ENCODE measurements at places on chromosomes 11 and 22.
A peak's percentile ranks its signal among the peaks of the same experiment; 100 is the strongest.

GRCh38 chr22:36369922-36370791 lies 17.6 kb downstream of the MYH9 start:
- peak; percentile 61 for DNase-seq

GRCh38 chr22:24554313-24555164 lies at the start of gene GUCD1:
GUCD1 (minus strand) TSS chr22:24555138; CDS start chr22:24554991, 147 bp downstream.
- no peak for DNase-seq

DNA sequence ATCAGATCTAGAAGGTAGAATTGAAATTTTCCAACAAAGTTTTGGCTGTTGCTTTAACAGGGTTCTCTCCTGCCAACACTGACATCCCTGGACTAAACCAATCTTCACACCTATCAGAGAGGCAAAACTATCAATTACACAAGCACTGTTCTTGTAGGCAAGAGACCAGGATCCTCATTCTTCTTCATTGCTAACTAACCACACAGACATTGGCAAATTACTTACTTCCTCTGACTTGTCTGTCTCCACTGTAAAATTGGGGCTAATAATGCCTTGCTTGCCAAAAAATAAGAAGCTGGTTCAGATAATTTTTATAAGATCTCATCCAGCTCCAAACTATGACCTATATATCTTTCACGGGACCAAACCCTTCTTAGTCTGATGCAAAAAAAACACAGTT lies 93.8 kb upstream of the DDI1 start:
- no peak for DNase-seq

- DNase-seq, result peak; percentile 91
Measured at GRCh38 chr11:65013888-65014725, at the start of gene ARL2. ARL2 (plus strand) TSS chr11:65014160; CDS start chr11:65014208, 48 bp downstream.

DNA sequence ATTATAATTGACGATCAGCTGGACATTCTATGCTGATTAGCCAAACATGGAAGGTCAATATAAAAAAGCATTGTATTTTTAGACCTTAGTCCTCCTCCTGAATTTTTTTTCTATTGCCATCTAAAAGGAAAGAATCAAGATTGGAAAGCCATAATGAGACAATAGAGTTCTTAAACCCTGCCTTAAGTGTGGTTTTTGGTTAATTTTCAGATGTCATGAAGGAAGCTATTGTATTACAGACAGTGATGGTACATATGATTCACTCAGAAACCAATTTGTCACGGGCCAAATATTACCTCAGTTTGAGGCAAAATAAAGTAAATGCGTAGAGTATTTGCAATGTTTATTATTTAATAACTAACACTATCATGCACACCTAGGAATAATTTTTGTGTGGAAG lies 1164.0 kb upstream of the RAG2 start:
- DNase-seq, result no peak

GRCh38 chr11:66277471-66278362 lies at the start of gene CNIH2:
CNIH2 (plus strand) TSS chr11:66278175; CDS start chr11:66278457, 282 bp downstream.
- no peak for DNase-seq

GRCh38 chr22:19291580-19292457 lies at the start of gene CLTCL1:
CLTCL1 (minus strand) TSS chr22:19291719; CDS start chr22:19291641, 78 bp downstream.
- peak; percentile 53 for DNase-seq

- peak; percentile 23 for DNase-seq
Measured at GRCh38 chr11:74487875-74488274, 5.6 kb downstream of the LIPT2 start.

DNA sequence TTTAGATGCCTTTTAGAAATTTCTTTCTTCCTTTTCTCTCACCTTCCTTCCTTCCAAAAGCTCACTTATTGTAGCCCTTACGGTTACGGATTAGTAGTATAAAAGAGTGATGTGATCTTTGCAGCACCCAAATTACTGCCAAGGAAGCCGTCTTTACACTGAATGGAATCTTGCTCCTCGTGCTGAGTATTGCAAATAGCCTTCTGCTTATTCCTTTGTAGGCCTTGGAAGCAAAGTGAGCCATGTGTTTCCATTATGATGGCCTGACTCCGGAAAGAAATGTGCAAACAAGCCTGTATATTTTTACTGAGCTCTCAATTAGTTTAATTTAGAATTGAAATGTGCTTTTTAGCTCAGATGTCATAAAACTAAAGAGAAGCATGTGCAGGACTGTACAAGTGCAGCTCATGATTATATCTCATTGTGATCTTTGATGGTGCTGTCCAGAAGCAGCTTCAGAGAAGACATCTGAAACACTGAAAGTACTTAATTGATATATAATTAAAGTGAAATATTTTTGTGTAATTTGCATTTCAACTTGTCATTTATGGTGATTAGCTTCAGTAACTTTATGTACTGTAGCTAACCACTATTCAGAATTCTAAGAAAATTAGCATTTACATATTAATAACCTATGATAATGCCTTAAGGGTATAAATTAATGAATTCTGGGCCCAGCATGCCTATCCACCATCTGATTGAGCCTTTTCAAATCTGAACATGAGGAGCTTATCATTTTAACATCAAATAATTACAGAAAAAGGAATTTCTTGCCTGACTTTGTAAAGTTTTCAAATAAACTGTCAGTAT lies 129.3 kb downstream of the GRIA4 start:
- DNase-seq, result no peak

- peak; percentile 76 for DNase-seq
Measured at GRCh38 chr22:32080904-32081303, 37.8 kb downstream of the SLC5A1 start.

DNA sequence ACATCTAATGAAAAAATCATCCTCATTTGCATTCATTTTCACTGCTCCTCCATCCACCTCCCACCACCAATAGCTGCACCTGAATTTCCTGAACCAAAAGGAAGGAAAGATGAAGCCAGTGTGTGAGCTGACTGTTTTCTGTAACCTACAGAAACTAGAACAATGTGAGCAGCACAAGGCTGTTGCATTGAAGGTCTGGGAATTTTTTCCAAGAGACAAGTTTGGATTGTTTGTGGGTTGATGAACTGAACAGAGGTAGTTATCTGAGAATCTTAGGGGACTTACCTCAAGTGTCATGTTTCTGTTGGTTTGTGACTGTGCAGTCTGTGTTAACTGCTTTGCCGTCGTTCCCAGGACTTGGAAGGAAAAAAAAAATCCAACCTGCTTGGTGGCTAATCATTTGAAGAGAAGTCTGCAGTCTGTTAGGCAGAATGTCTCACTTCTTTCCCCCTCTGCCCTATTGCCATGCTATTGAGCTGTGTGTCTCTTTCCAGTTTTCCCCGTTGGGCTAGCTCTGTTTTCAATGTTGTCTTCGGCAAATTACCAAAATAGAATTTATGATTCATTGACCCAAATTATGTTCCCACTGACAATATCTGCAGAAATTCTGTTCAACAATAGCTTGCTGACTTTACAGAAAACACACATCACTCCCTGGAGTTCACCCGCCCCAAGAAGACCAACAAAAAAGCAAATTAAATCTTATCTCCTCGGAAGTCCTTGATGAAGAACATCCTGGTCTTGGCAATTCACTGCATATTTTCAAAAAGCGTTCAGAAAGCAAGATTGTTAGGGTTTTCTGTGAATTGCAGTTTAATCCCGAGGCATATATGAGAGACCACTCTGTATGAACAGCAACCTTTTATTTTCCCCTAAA lies 76.0 kb downstream of the SC5D start:
- DNase-seq, result no peak

GRCh38 chr22:22037740-22038139 lies 55.2 kb upstream of the TOP3B start:
- DNase-seq, result no peak

GRCh38 chr22:37326726-37327125 lies 44.4 kb downstream of the CYTH4 start:
- DNase-seq, result no peak

GRCh38 chr11:25927411-25927953 lies 404.4 kb upstream of the ANO3 start:
- DNase-seq, result no peak

DNA sequence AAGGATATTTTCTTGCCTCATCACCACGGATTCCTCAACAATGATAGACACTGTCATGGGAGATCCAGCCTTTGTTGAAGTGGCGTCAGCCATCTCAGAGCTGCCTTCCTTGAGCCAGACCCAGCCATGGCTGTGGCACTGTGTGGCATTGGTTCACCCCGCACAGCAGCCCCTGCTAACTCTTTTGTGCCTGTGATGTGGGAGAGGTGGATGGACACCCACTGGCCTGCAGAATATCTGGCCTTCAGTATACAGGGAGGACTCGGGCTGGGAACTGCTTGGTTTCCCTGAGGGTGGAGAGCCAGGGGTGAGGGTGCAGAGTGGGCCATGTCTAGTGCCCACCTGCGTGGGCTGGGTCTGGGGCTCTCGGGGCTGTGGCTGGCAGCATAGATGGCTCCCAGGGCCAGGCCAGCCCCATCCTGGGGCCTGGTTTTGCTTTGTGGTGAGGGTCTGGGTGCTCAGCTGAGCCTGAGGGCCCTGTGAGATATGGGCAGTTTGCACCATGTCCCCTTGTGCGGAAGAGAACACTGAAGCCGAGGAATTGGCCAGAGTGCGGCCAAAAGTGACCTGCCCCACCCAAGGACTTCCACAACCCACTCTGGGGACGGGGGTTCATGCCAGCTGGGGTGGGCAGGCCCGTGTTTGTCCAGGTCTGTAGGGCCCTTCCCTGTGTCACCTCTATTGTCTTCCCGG lies 6.1 kb downstream of the CLDN5 start:
- no peak for DNase-seq

DNA sequence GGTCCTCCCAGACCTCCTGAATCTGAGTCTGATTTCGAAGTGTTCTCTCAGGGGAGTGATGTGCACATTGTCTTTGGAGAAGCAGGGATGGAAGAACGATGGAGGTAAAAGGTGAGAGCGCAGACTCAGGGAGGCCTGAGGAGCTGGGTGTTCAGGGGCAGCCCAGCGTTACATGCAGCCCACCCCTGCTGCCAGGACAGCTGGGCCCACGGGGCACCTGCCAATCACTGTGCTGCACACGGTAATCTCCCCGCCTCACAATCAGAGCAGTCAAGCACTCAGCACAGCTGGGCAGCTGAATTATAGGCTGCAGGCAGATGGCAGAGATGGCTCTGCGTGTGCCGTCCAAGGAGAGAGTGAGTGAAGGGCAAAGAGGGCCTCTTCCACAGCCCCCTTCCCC lies 17.9 kb upstream of the HTR3A start:
- no peak for DNase-seq

GRCh38 chr22:49447837-49448236 lies 379.8 kb downstream of the BRD1 start:
- DNase-seq, result no peak

DNA sequence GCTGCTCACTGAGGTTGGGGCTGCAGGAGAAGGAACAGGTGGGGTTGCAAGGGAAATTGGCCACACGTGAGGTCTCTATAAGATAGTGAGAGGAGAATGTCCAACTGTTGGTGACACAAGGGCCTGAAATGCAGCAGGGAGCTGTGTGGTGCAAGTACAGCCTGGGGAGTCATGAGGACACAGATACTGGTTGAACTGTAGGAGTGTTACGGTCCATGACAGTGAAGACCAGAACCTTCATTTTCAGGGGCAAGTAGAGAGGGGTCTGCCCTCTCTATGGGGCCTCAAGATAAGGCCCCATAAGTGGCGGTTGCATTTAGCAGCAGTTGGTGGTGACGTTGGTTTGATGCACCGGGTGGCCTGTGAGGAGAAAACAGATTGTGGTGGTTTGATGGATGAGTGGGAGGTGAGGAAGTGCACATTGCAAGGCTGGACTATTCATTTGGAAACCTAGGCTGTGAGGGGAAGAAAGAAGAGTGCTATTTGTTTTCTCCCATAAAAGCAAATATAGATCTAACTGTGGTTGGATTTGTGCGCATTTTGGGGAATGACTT lies 39.4 kb downstream of the MICAL2 start:
- no peak for DNase-seq

DNA sequence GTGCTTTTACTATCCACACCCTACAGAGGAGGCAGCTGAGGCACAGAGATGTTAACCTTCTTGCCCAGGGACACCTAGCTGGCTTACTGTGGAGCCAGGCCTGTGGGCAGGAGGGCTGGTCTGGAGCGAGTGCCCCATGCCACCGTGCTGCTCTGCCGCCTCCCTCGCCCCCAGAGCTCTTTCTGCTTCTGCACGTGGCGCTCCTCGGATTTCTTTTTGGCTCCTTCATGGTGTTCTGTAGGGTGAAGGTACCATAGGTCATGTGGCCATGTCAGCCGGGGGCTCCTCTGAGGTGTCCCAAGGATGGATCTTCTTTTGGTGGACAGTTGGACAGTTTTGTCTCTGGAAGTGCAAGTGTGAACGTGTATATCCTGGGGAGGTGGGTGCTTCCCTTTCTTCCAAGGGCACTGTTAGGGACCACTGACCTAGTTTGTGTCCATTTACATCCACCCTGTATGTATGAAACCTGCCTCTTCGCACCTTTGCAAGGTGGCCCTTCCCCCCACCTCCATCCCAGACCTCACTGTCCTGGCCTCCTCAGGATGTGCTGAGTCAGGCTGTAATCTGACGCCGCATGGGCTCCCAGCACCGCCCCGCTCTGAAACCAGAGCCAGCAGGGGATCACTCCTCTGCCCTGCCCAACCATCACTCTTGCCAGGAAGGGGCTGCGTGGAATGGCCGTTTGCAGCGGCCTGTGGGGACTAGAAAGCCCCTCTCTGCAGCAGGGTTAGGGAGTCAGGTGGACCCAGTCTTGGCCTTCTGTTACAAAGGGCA lies 31.7 kb downstream of the POLR3H start:
- DNase-seq, result peak; percentile 43
